Glomerular endothelial cell (primary cell): ENCODE measurements at places on chromosomes 2 and 18. TPM values are rescaled to one million over a fixed set of nuclear protein-coding genes. Genes with fewer than 3 reads are reported as not detected.

CHRNG gene
- total RNA-seq: not detected in 2 replicates

MAPK4 gene
- 0.05 TPM in 1 of 2 replicates, not detected in the other for total RNA-seq

LAPTM4A gene
- total RNA-seq: 158 and 175 TPM in 2 replicates

C2orf78 gene
- total RNA-seq: not detected in 2 replicates

AMER3 gene
- total RNA-seq: not detected in 2 replicates

NRP2 gene
- 498 and 533 TPM in 2 replicates for total RNA-seq

ONECUT2 gene
- 0.06 and 0.15 TPM in 2 replicates for total RNA-seq

ABCG8 gene
- not detected in 2 replicates for total RNA-seq

CXCR1 gene
- not detected in 2 replicates for total RNA-seq

DPP10 gene
- total RNA-seq: not detected in 2 replicates

HMSD gene
- total RNA-seq: 0.41 TPM in 1 of 2 replicates, not detected in the other

TBR1 gene
- not detected in 2 replicates for total RNA-seq

STPG4 gene
- not detected in 2 replicates for total RNA-seq

REG3A gene
- not detected in 2 replicates for total RNA-seq

ASTL gene
- not detected in 2 replicates for total RNA-seq

RTP5 gene
- total RNA-seq: not detected in 2 replicates

FNDC4 gene
- total RNA-seq: 27.5 and 34.3 TPM in 2 replicates

B3GNT2 gene
- 25.1 and 27.5 TPM in 2 replicates for total RNA-seq

FBXO15 gene
- total RNA-seq: 0.10 and 0.23 TPM in 2 replicates
